ENCODE measurements at places on chromosomes 5 and 9.

DNA sequence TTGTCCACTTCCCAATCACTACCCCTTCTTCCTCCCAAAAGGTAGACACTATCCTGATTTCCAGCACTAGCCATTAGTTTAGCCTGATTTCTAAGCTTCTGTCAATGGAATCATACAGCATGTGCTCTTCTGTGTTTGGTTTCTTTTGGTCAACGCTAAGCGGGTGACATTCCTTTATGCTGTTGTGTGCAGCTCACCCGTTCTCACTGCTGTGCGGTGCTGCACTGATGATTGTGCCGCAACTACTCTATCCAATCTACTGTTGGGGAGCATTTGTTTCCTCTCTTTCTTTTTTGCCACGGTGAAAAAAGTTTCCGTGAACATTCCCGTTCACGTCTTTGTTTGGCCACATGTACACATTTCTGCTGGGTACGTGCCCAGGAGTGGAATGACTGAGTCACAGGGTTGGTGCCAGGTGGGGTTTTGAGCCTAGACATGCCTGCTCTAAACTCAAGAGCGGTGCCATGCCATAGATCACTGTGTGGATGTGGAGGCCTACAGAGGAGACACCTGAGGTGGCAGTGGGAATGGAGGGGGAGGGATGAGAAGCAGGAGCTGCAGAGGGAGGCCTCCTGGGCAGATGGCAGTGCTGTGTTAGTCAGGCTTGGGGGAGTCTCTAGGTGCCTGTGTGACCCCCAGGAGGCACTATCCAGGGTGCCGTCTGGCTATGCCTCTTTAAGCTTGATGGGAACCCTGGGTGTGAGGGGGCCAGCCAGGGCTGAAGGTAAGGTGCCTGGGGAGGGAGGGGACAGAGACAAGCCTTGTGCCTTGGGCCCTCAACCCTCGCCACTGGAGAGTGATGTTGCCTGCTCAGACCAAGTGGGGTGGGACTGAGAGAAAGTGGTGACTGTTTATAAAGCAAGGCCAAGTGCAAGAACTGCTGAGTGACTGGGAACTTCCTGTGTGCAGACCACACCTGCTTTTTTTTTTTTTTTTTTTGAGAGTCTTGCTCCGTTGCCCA lies 11.4 kb upstream of the ANKRD33B start:
- no peak for DNase-seq

- DNase-seq: no peak
Observed at GRCh38 chr9:105051897-105052296, 123.9 kb upstream of the ABCA1 start.

- no peak for DNase-seq
Observed at GRCh38 chr9:100641166-100641565, 63.3 kb downstream of the CAVIN4 start.

DNA sequence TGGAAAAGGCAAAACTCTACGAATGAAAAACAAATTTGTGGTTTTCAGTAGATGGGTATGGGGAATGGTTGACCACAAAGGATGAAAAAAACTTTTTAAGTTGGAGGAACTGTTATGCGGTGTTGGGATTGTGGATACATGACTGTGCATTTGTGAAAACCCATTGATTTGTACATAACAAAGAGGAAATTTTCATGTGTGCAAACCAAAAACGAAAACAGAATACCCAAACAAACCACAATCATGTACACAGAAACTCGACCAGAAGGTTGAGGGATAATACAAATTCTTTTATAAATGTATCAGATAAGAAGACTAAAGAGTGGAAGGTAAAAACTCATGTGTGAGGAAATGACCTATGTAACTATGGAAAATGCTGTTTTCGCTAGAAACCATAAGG lies 1012.4 kb downstream of the CDH18 start:
- DNase-seq: no peak

DNA sequence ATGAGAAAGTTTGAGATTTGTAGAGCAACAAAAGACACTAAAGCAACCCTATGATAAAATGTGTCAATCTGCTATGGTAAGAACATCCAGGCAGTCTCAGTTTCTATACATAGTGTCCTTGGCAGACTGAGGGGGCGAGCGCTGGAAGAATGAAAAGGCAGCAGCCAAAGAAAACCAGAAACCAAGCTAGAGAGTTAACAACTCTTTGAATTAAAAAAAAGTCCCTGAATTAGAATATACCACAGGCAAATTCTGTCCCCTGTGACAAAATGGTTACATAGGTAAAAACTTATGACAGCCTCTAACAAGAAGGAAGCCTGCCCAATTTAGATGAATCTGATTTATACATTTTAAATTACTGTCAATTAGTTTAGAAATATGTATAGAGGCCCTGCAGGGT lies 106.7 kb downstream of the OXCT1 start:
- no peak for DNase-seq

GRCh38 chr9:36443581-36443980 lies 43.5 kb upstream of the RNF38 start:
- no peak for DNase-seq
